ENCODE measurements at places on chromosomes 12 and 14.

GRCh38 chr12:6167327-6168280 is 32.6 kb upstream of the CD9 start:
- DNase-seq, result peak; percentile 88

DNA sequence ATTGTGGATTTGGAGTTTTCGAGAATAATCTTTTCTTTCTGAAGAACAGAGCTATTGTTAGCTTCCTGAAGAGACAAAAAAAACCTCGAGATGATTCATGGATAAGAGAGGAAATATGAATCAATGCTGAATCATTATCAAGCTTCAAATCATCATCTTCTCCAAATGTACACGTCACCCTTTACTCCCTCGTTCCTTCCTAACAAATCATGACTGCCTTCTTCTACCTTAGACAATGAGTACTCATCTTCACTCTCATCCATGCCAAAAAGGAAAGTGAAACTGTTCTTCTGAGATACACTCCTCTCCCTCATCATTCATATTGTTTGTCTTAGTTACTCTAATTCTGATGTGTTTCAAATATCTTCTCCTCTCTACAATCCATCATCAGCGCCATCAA is 1115.8 kb upstream of the ATXN7L3B start:
- DNase-seq, result no peak

DNA sequence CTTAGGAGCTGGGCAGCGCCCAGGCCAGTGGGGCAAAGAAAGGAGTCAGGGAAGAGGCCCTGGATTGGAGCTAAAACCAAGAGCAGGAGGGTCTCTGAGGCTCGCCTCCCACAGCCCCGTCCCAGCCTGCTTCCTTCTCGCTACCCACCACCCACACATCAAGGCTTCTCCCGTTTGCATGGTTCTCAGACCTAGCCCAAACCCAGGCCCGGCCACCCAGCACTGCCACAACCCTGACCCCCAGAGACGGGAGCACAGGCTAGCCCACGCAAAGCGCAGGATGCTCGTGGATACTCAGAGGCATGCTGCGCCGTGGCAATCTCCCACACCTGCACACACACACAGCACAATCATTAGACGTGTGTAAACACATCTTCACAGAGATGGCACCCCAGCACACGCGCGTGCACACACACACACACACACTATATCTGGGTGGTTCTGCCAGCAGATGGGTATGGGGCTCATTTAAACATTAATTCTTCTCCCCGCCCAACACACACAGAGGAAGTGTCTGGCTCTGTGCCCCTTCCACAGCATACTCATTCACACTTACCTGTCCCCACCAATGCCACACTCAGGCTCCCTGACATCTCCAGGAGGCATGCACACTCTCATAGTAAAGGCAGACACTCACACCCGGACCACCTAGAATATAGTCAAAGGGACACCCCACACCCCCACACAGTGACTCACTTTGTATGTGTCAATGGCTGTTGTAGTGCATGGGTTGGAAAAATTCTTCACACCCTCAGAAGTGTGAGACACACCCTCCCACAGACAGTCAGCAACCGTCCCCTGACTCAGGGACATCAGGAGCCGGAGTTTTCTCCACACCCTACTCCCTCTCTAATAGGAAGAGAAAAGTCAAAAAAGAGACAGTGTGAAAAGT is 1.1 kb downstream of the CARMIL3 start:
- no peak for DNase-seq

GRCh38 chr12:106084014-106084671 is 54.6 kb downstream of the NUAK1 start:
- DNase-seq, result peak; percentile 84

DNA sequence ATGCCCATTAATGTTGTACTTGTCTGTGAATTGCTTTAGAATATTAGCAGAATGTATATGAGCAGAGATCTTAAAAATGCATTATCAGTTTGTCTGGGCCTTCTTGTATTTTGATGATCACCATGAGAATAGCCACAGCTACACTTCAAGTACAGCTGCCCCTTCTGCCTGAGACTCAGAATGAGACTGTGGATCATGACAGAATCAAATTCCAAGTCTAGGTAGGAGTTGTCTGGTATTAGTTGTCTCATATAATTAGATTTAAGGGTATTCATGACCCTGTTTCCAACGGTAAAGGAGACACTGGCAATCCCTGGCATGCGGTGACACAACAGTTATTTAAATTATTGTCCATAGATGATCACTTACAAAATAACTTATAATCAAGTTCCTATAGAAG is 18.3 kb upstream of the SMIM10L1 start:
- no peak for DNase-seq

DNA sequence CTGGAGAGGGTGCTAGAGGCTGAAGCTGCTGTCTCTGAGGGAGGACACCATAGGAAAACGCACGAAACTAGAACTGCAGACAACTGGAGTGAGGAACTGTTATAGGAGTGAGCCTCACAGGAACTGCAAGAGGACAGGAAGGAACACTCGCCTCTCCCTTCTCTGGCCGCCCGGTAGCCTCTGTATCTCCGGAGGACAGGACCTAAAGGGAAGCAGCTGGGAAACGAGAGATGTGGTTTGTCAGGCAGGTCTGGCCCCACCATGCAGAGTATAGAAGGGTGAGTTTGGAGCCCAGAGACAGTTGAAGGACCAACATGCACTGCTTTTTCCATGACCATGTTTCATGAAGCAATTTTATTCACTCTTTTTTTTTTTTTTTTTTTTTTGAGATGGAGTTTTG is 127.3 kb downstream of the EFCAB11 start:
- no peak for DNase-seq

- no peak for DNase-seq
Observed at GRCh38 chr14:97097296-97097695, 300.1 kb downstream of the VRK1 start.

DNA sequence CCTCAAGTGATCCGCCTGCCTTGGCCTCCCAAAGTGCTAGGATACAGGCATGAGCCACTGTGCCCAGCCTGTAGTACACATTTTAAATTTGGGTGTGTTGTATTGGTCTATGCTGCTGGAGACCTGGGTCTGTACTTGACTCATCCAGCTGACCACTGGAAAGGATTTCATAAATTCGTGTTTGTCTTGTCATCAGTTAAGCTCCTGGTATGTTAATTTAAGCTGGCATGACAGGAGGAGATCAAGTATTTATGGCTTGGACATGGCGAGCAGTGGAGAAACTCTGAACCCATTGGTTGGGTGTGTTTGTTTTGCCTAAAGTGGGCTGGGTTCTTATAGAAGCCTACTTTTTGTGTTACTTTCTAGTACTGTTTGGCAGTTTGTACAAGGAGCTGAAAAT is 24.2 kb downstream of the YY1 start:
- peak; percentile 60 for DNase-seq

- no peak for DNase-seq
Observed at GRCh38 chr12:65935906-65936901, 111.9 kb downstream of the HMGA2 start.

DNA sequence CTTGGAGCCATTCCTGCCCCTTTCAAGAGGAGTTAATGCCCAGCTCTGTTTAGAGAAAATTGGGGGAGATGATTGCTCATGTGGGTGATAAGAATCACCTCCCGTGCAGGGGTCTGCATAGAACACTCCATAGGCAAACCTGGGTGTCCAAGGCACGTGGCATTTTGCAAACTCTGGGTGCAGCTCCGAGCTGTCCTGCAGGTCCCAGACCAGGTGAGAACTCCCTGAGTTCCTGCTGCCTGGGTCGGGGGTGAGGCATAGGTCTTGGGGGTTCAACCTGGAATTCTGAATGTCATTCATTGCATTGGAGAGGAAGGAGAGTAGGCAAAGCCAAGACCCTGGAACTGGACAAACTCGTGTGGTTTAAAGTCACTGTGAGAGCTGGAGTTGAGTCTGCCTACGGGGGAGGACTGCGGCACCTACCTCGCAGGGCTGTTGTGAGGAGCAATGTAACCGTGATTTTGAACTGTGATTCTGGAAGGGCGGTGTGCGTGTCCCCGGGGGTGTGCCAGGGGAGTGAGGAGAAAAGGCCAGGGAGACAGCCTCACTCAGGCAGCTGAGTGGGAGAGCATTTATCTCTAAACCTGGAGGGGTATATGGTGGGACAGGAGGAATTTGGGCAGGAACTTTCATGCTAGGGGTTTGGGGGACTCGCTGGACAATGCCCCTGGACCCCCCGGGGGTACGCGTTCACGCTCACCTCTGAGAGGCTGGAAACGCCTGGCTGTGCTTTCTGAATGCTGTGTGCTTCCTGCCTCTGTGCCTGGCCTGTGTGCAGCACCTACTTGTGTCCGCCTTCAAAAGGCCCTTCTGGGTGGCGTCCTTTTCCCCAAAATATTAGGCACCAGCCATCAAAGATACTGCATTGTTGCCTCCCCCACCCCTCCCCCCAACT is 30.4 kb downstream of the MEG3 start:
- DNase-seq, result no peak

DNA sequence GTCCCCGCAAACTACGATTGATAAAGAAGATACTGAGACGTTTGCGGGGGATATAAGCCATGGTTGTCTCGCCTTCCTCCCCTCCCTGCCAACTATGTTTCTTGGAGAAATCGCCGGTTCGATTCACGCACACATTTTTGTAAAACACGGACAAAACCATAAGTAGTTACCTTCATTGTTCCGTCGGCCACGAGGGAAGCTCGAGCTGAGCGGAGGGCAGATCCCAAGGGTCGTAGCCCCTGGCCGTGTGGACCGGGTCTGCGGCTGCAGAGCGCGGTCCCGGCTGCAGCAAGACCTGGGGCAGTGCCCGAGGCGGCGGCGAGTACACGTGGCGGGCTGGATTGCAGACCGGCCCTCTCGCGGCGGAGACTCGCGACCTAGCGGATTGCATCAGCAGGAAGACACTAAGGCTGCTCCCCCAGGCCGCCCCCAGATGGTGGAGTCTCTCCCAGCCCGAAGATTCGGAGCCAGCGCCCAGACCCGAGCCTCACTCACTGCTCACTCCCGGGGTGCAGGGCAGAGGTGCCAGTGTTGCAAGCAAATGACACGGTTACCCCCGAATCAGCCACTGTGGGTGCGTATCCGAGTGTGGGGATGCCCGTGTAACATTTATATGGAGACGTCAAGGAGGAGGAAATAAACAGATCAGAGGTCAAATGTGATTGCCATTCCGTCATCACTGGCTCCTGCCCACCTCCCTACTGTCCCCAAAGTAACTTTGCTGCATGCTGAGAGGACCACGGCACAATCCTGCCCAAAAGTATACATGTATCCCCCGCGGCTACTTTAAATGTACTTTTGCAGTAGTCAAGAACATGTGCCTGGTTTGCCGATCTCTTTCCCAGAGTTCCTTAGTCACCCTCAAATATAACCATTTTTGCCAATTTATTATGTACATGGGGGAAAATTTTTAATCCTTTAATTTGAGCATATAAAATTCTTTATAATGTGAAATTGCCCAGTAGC is at the start of gene BCAT1:
Gene BCAT1, minus strand, starts transcription at position 345 of the 966 bp plus-strand sequence. Its CDS starts 169 bp downstream, at position 176.
- peak; percentile 74 for DNase-seq
